ENCODE measurements at places on chromosomes 13 and 19.
A peak's percentile ranks its signal among the peaks of the same experiment; 100 is the strongest.

DNA sequence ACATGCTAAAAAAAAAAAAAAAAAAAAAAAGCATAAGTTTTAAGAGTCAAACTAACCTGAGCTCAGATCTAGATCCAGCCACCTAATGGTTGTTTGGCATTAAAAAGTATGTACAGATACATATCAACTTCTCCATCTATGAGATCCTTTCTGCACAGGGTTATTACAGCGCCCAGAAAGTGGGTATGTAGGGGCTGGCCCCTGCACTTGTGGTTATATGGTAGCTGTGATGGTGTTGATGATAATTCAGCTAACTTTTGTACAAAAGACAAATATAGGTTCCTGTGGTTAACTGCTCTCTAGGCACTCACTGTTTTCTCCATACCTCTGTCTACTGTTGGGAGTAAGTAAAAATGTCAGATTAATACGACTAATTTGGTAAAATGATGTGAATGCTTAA, 81.7 kb downstream of the TNFRSF19 start:
- no peak for DNase-seq

DNA sequence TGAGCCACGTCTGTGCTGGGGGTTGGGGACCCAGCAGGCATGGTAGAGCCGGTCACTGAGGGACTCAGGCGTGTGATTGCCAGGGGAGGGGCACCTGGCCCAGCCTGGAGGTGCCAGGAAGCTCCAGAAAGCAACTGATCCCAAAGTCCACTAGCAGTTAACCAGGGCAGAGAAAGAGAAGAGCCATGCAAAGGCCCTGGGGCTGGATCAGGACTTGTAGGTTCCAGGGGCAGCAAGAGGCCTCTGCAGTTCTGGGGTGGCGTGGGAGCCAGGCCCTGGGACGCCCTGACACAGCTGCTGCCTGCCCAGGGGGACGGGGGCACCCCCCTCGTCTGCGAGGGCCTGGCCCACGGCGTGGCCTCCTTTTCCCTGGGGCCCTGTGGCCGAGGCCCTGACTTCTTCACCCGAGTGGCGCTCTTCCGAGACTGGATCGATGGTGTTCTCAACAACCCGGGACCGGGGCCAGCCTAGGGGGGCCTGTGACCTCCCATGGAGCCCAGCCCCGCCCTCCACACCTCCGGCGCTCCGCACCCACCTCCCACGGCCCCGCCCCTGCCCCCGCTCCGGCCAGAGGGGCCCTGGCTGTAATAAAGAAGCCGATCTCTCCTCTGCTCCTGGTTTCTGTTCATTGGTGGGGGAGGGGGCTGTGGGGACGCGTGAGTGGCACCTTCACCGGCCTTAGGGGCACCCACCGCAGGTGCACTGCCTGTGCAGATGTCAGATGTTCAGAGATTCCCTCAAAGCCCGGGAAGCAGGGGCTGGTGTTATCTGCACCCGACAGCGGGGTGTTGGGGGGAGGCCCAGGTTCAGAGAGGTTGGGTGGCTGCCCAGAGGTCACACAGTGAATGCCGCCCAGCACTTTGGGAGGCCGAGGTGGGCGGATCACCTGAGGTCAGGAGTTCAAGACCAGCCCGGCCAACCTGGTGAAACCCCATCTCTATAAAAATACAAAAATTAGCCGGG, 4.1 kb downstream of the AZU1 start:
- DNase-seq, result no peak

DNA sequence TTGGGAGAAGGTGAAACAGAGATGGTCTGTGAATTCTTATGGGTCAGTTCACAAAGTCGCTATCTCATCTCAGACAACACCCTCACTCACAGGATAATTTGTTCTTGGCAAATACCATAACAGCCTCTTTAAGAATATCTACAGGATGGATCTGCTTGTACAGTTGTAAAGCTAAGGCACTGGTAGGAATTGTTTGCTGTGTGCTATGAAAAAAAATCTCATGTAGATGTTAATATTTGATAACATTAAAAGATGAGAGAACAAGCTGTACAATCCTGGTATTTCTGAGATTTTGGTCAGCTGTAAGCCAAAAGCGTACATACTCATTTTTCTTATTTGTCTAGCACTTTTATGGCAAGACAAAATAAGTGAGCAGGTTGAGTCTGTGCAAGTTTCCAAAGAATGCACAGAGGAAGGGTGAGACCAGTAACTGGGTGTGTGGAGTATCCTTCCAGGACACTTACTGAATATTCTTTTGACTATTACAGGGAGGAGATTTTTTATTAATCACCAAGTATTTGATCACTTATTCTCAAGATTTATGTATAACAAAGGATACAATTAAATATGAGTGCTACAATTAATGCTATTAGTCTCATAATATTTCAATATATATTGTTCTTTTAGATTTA, 814.5 kb upstream of the MIR17HG start:
- no peak for DNase-seq

DNA sequence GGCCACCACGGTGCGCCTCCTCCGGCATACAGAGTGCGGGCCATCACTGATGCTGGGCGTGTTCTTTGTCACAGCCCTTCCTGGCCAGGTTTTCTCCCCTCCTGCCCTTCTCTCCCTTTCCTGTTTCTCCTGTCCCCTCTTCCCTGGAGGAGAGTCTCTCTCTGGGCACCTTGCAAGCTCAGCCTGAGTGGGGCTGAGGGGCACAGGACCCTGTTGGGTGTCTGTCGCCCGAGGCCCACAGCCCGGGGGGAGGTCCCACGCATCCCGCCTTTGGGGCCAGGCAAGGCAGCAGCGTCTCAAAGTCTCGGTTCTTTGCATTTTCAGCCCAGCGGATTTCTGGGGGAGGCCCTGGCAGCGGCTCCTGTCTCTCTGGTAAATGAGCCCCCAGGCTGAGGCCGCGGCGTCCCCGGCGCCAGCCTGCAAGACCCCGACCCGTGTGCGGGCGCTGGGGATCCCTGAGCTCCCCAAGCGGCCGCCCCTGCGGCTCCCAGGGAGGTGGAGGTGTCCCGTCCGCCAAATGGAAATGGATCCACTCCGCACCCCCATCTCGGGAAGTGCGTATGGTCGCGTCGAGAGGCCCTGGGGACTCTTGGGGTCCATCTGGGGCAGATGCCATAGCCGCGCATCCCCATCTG, 47.2 kb downstream of the COMP start:
- no peak for DNase-seq

- DNase-seq, result peak; percentile 80
Measured at GRCh38 chr19:55206664-55207500, 2.4 kb downstream of the PTPRH start.

GRCh38 chr13:110726726-110727125, 13.2 kb downstream of the ING1 start:
- no peak for DNase-seq

- DNase-seq, result no peak
Measured at GRCh38 chr13:102291587-102292218, 110.1 kb downstream of the FGF14 start.

GRCh38 chr13:59099182-59099974, 1064.3 kb downstream of the DIAPH3 start:
- no peak for DNase-seq

- no peak for DNase-seq
Measured at GRCh38 chr13:94632226-94632980, 30.7 kb downstream of the GPR180 start.

DNA sequence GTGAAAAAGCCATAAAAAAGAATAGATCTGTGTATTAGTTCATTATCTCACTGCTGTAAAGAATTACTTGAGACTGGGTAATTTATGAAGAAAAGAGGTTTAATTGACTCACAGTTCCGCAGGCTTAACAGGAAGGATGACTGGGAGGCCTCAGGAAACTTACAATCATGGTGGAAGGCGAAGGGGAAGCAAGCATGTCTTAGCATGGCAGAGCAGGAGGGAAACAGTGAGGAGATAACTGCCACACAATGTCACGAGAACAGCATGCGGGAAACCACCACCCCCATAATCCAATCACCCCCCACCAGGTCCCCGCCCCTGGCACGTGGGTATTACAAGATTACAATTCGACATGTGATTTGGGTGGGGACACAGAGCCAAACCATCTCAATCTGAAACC, 39.1 kb upstream of the EEF1AKMT1 start:
- no peak for DNase-seq

- DNase-seq, result no peak
Measured at GRCh38 chr13:20505405-20506366, 20.0 kb downstream of the CRYL1 start.

- no peak for DNase-seq
Measured at GRCh38 chr19:21622920-21623319, 117.5 kb downstream of the ZNF429 start.

DNA sequence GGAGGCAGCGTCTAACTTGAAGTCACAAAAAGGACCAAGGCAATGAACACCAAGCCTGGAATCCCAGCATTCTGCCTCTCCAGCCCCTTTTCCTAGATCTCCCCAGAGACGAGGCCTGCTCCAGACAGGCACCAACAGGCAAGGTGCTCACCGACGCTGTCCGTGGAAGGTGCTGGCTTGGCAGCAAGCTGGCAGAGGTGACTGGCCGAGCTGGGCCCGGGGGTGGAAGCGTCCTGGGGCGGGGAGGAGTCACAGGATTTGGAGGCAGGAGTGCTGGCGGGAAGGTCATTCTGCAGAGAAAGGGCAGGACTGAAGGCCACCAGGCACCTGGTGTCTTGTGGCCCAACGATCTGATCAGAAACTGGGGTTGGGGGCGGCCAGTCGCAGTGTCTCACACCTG, 18.2 kb downstream of the TLE2 start:
- no peak for DNase-seq

GRCh38 chr13:21348488-21349120, 110.5 kb downstream of the ZDHHC20 start:
- DNase-seq, result no peak

- no peak for DNase-seq
Measured at GRCh38 chr19:46718157-46718933, 1.4 kb upstream of the PRKD2 start.

- DNase-seq, result no peak
Measured at GRCh38 chr13:34647379-34648150, 294.5 kb upstream of the NBEA start.

DNA sequence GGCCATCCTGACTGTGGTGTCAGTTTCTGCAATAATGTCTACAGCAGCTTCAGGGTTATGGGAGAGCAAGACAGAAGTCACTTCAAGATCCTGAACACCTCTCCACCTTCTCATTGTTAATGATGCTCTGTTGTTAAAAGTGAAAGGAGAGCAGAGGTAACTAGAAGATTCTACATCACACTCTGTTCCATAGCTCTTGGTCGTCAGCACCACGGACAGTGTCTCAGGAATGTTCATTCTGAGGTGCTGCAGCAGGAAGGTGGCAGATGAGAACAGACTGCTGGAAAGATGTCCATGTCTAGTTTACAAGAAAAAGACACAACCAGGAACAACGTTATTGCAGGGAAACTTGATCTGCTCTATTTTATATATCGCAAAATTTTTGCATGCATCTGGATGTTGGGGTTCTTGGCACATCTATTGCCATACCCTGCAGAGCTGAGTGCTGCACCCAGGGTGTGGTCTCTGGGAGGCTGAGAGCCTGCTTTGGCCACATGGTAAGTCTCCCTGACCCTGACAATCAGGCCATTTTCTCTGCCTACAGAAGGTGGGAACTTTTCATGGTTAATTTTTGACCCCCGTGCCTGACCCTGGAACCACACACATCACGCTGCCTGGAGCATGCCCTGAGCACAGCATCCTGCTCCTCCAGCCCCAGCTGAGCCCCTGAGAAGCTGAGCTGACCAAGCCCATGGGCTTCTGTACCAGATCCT, 12.7 kb downstream of the CEACAM21 start:
- no peak for DNase-seq

DNA sequence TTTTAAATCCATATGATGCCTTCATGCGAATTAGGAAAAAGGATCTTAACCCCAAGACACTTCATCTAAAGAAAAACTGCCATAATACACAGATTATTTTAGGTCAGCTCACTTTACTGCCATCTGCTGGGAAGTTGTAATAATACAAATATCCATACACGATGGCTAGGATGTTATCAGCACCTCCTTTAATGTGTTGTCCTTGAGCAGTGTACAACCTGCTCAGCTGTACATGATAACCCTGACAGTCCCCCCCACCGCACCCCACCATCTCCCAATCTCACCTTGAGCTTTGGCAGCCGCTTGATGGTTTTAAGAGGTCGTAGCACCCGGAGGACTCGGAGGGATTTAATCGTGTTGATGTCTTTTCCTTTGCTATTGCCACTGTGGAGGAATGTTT, 112.2 kb downstream of the IER2 start:
- peak; percentile 37 for DNase-seq

DNA sequence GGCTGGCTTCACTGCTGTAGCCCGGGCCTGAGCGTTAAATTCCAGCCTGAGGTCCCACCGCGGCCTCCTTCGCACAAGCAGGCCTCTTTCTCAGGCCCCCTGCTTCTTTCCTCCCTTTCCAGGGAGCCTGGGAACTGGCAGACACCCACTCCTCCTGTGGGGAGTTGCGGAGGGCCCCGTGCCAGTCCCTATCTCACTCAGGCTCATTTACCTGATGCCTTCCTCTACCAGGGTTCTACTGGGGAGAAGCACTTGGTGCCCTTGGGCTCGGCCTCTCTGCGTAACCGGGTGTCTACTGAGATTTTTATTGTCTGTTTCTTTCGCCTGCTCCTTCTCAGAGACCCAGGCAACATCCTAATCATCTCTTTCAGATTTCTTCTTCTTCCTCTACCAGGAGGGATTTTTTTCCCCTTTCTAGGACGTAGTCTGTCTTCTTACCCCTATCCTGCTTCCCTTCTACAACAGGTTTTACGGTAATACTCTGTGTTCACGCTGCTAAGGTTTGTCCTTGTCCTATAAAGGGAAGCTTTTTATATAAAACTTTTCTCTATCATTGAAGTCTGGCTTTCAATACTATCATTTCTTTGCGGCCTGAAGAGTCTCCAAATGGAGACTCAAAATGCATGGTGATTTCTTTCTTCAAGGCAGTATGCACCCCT, 135.4 kb upstream of the GPR12 start:
- DNase-seq, result no peak

GRCh38 chr13:80235967-80236302, 105.0 kb downstream of the SPRY2 start:
- DNase-seq, result no peak

DNA sequence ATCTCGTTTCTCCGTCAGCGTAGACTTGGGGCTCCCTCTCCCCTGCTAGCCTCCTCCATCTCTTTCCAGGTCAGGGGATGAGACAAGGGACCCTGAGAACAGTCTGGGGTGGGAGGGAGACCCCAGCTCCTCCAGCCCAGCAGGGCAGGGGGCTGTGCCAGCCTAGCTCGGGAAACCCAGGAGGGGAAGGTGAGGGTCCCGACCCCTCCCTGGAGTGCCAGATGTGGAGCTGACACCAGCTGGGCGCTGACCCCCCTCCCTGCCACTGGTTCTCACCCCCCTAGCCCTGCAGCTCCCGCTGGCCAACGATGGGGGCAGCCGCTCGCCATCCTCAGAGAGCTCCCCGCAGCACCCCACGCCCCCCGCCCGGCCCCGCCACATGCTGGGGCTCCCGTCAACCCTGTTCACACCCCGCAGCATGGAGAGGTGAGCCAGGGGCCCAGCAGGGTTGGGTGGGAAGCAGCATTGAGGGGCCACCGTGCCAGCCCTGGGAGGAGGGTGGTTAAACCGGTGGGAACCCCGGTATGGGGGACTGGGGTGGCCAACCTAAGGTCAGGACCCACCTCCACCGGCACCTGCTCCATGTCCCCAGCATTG, 5.1 kb upstream of the TGFBR3L start:
- no peak for DNase-seq

- DNase-seq, result no peak
Measured at GRCh38 chr19:737591-738093, 13.3 kb upstream of the MISP start.
